NB4 (cell line): ENCODE measurements at places on chromosomes 5 and 9.

GRCh38 chr5:16406630-16407029 is 59.0 kb downstream of the ZNF622 start:
- DNase-seq, result no peak

- DNase-seq, result no peak
Observed at GRCh38 chr5:143319437-143320227, 83.9 kb downstream of the NR3C1 start.

DNA sequence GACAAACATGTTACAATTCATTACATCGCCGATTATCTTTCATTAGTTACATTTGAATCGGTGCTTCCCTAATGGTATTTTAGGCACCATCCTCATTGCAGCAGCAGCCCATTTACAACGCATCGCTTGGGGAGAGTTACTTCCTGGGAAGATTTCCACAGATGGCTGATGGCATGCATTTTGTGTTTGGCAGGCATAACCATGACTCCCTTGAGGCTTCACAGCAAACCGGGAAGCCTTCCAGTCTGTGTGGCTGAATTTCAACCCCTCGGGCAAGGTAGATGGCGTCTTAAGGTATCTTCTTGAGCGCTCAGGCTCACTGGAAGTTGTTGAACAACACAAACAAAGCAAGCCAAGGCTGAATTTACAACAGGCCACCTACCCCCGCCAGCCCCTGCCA is 1.6 kb upstream of the DNAH5 start:
- DNase-seq, result no peak

- DNase-seq, result no peak
Observed at GRCh38 chr5:153168241-153168640, 322.2 kb upstream of the GRIA1 start.

DNA sequence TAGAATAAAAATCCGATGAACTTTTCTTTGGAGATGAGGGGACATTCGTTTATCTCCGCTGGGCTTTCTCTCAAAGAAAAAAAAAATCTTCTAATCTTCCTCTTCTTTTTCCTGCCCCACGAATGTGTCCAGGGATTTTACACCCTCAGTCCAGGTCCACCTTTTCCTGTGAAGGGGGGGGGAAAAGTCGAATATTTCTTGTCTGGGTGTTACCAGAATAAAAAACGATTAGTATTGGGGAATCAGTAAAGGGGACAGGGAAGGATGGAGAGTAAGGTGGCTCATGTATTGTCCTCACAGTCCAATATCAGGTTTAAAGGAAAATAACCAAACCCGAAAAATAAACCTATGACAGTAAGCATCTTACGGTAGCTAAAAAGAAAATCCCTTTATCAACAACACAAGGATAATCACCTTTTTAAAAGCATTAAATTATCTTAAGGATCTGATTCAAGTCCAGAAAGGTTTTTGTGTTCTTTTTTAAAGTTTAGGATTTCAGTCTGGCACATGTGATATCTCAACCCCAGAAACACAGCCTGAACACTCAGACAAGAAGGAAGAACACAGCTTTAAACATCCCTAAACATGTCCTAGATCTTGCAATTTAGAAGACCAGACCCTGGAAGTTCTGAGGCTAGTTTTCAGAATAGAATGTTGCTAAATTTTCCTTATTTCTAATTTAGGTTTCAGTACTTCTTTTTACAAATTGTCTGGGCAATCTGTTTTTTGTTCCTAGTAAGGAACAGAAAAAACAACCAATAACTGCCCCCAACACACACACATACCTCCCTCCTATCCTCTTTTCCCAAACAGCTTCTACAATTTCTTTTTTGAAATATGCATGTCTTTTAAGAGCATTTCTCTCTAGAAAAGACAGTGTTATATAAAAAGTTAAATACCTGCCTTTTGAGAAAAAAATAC is 1.2 kb downstream of the ZNF608 start:
- no peak for DNase-seq

DNA sequence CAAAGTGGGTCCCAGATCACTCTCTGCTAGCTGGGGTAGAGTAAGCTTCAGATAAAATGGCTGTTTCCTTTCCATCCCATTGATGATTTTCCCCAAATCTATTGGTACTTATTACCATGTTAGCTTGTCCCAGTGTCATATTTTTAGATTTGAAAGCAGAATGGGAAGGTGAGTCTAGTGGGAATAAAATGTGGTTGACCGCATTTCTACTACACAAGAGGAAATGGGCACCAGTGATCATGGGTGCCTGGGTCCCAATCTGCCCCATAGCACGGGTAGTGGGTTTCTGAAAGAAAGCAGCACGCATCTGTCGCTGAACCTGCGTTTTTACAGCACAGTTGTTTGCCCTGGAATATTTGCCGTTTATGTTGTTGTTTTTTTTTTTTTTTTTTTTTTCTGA is 20.1 kb downstream of the DAPK1 start:
- DNase-seq, result peak; percentile 59

- no peak for DNase-seq
Observed at GRCh38 chr9:87630266-87630665, 95.7 kb upstream of the CTSL start.

DNA sequence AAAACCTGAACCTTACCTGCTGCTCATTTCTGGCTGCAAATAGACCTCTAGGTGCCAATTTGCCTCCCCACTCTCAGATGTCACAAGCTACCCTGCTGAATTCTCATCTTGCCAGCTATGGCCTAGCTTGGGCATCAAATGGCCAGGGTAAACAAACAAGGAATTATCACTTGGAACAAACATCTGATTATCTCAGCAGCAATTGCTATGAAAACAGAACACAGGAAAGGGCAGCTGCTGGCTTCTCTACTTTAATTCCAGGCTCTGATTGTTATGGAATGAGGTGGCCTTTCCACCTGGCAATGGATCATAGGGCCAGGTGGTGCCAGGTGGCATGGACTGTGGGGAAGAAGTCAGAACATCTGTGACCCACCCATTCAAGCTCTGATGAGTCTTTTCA is 505.1 kb downstream of the TLR4 start:
- DNase-seq, result no peak

GRCh38 chr5:132362086-132362485 is 7.4 kb upstream of the SLC22A5 start:
- no peak for DNase-seq

- DNase-seq, result no peak
Observed at GRCh38 chr5:123808461-123809380, 296.7 kb downstream of the CSNK1G3 start.

DNA sequence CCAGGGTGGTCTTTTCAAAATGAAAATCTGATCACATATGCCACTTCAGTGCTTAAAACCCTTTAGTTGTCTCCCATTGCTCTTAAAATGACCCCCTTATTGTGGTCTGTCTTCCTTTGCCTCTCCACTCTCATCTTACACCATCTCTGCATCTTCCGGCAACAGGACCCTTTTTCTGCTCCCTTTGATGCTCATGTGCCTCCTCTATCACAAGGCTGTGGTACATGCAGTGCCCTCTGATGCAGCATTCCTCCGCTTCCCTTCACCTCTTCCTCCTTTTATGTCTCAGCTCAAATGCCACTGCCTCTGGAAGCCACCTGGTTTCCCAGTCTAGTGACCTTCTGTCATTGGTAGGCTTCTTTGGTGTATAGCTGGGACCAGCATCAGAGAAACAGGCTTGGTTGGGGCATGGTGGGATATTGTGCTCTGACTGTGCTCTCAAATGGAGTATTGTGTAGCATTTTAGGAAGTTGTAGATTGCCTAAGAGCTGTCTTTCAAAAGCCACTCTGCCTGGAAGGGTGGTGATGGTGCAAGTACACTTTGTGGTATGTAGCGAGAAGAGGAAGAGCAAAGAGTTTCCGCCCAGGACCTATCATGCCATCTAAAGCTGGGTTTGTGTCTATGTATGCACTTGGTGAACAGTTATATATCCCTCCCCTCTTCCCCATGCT is 28.1 kb downstream of the ARHGAP26 start:
- peak; percentile 98 for DNase-seq

DNA sequence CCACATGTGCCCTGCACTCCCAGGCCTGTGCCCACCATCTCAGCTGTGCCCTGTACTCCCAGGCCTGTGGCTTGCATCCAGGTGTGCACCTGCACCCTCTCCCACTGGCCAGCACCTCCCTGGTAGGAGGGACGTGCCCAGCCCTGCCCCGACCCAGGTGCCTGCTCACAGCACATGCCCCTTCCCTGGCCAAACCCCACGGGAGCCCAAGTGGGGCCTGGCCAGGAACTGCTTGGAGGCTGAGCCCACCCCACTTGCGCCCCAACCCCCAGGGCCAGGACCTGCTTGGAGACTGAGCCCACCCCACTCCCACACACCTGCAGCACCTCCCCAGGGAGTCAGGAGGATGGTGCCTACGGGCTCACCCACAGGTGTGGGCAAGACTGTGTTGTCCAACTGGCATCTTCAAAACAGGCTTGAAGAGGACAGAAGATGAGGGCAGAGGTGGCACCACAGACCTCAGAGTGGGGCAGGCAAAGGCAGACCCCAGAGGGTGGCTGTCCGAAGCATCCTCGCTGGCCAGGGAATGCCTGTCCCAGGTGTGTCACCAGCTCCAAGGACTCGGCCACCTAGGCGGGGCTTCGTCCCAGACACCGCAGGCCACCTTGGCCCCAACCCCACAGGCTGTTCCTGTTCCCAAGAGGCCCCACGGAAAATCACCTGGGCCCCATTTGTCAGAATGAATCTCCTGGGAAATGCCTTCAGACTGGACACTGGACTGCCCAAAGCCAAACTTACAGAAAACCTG is 10.8 kb downstream of the ZDHHC11B start:
- no peak for DNase-seq

DNA sequence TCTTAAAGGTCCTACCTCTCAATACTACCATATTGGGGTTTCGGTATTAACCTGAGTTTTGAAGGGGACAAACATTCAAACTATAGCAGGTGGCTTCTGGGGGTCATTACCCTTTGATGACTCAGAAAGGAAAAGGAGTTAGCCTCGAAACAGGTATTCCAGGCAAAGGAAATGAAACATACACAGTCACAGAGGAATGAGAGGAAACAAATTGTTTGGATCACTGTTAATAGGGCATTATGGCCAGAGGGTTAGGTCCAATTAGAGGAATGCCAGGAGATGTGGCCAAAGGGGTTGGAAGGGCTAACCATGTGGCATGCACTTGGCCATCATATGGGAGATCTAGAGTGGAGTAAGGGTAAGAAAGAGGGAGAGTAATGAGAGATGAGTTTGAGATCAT is 23.9 kb upstream of the NIM1K start:
- DNase-seq, result no peak

DNA sequence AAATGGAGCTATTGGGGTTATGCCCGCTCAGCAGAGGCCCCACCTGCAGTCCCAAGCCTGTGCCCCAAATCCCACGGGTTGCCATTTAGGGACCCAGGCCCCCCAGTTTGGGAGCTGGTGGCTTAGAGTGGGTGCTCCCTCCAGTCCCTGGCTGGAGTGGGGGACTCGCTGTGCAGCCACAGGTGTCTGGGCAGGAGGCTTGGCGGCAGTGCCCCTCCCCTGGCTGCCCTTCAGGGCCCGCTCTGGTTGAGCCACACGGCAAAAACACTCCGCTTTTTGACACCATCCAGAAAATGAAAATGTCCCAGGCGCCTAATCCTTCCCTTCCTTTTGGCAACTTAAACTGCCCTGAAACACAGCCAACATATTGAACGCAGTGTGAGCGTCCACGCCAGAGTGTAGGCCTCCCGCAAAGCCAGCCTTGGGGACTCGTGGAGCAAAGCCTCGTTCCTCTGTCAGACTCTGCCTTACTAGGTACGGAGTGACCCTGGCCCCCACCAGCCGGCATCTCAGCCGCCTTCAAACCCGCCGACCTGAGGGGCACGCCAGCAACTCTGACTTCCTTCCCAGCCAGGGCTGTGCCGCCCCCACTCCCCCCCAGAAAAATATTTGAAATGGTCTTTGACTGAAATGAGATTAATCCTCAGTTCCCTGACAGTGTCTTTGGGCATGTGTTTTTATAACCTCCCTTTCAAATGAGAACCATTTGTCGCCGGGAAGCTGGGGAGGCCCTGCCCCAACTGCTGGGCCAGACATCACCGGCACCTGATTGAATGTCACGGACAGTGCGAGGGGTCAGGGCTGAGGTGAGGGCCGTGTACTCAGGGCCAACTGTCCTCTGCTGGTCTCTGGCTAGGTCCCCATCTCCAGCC is 98.5 kb upstream of the LMX1B start:
- no peak for DNase-seq

DNA sequence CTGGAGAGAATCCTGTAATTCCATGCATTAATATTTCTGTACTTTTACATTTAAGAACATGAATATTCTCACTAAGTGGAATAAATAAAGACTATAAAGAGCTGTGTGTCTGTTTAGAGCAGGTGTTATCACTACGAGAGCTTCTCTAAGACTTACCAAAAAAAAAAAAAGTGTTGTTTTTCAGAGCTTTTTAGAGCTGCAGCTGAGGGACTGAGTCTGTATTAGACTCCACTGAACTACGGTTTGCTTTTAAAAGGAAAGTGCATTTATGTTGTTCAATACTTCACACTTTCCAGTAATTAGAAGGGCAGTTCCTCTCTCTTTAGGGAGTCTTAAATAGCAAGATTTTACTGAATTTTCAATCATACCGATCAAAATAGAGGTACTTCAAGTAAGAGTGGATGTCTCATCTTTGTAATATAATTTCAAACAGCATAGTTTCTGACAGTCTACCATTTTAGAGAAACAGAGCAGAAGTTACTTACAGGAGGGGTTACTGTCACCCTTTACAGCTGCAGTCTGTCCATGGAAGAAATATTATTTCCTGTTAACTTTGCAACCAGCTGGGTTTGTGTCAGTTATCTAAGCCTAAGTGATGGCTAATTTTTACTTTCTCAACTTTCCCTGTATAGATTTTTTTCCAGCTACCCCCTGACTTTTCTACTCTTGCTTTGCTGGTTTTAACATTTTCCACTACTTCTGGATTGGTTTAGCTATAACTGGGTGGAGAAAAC is 2.4 kb downstream of the SYK start:
- peak; percentile 60 for DNase-seq

GRCh38 chr5:141640698-141641097 is 3.9 kb downstream of the RELL2 start:
- no peak for DNase-seq

DNA sequence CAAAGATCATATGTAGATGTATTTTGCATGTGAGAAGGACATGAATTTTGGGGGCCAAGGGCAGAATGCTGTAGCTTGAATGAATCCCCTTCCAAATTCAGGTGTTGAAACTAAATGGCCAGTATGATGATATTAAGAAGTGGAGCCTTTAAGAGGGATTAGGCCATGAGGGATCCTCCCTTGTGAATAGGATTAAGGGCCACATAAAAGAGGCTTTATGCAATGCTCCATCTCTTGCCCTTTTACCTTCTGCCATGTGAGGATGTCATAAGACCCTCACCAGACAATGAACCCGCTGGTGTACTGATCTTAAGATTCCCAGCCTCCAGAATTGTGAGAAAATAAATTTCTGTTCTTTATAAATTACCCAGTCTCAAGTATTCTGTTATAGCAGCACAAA is 206.1 kb downstream of the YTHDC2 start:
- no peak for DNase-seq

- DNase-seq, result no peak
Observed at GRCh38 chr9:38106488-38106887, 37.5 kb upstream of the SHB start.
